Caki2 (cell line): ENCODE measurements at places on chromosomes 5 and 9. TPM values are rescaled to one million over a fixed set of nuclear protein-coding genes. Genes with fewer than 3 reads are reported as not detected.
A peak's percentile ranks its signal among the peaks of the same experiment; 100 is the strongest.

DNA sequence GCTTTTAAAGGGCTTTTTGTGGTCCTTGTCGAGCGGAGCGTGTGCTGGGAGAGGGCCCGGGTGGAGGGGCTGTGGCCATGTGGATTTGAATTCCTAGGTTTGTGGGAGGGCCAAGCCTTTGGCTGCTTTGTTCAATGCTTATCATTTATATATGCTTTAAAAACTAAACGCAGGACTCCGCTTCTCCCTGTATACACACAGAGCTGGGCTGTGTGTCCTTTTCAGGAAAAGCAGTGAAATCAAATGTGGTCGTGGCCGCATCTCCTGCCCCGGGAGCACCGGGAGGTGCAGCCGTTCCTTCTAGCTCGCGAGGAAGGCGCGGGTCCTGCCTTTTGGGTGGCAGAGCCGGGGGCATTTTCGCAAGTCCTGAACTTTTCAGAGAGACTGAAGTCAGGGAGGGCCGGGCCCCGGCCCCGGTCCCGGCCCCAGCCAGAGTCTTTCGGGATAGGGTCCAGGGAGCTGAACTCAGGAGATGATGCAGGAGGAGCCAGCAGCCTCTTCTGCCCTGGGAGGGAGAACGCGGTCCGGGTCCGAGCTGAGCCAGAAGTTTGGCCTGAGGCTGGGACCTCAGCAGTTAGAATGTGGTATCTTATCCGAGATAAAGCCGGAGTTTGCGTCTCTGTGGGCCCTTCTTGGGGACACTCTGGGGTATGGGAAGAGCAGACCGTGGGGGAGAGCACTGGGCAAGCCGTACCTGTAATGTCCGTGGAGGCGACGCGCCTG, 158.8 kb downstream of the C9orf152 start:
- peak; percentile 47 for DNase-seq

GRCh38 chr9:75358846-75359245, 270.5 kb downstream of the OSTF1 start:
- no peak for DNase-seq

- no peak for DNase-seq
Measured at GRCh38 chr5:36523926-36524325, 82.5 kb upstream of the SLC1A3 start.

GRCh38 chr9:137352511-137353222, 50.6 kb upstream of the NRARP start:
- no peak for DNase-seq

The TAL2 gene
- not detected in 2 replicates for total RNA-seq

GRCh38 chr5:57407391-57407790, 75.2 kb downstream of the ACTBL2 start:
- DNase-seq: no peak

GRCh38 chr5:6837519-6838110, 124.4 kb downstream of the TENT4A start:
- DNase-seq: no peak

DNA sequence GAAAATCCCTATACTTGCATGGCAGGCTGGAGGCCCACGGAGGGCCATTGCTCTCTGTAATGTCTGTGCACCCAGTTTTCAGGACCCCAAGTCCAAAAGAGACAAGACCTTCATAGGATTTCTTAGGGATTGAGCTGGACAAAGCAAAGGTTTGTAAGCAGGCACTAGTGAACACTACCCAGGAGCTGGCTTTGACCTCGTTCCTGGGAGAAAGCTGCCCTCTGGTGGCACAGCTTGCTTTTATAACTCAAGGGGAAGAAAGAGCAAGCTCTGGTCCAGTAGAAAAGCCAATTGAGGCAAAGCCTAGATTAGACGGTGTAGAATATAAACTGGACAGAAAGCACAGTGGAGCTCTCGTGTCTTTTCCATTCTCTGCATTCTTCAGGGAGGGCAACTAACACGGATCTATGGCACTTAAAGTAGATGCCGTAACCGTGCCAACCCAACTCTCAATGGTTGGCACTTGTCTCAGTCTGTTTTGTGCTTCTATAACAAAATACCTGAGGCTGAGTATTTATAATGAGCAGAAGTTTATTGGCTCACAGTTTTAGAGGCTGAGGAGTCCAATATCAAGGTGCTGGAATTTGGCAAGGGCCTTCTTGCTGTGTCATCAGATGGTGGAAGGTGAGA, 7.9 kb downstream of the GABRP start:
- peak; percentile 79 for DNase-seq

- no peak for DNase-seq
Measured at GRCh38 chr5:56375011-56375410, 141.9 kb upstream of the ANKRD55 start.

The PCDHB9 gene
- 1.1 and 1.6 TPM in 2 replicates for total RNA-seq

DNA sequence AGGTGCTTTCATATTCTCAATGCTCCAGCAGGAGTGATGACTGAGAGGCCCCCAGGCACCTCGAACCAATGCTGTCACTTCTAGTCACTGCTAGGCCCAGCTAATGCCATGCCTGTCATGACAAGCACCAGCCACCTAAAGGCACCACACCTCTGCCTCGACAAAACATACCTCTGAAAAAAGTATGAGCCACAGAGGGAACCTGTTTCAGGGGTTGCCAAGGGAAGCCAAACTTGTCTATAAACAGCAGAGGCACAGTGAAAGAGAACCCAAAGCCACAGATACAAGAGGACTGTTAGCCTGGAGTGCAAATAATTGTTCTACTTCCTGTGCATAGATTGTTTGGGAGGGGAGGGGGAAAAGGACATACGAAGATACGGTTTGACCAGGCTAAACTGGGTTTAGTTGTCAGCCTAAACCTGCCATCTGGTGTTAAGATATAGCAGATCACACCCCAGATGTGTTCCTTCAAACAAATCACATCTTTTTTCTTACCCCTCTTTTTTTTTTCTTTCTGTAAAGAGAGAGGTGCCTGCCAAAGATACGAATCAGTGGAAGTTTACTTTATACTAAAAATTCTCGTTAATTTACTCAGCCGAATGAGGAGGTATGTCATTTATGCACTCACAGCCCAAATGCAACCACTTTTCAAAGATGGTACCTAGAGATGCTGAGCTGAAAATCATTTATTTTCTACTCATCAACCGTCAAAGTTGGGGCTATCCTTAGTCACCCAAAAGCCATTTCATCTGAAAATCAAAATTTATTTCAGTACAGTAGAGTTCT, 45.7 kb downstream of the BNC2 start:
- DNase-seq: no peak

DNA sequence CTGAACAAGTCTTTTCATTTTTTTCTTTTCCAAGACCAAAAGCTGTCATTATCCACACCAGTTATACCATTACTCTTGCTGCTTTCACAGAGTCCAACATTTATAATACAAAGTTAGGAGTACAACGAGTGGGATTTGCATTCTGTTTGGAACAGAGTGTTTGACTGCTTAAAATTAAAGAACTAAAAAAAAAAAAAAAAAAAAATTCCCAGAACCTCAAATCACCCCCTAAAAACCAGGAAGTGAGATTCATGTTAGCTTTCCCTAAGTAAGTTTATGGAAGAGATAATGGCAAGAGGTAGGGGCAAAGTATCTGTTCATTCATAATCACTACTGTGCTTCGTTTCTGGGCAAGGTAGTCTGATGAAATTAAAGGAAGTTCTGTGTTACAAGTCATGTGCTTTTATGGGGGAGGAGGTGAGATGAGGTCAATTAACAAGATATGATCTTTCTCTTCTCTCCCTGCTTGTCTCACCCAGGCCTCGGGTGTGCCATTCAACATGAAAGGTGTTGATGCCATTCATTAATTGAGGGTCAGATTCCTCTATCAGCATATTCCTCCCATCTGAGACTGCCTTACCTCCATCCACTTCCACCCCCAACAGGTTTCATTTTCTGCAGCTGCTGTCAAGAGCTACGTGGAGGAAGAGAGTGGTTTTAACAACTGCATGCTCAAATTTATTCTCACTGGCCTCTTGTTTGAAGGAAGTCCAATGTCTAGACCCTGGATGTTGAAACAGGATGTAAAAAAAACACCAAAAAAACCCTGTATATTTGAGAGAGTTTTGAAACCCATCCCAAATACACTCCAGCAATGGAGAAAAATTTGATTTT, 58.1 kb downstream of the MARCHF3 start:
- no peak for DNase-seq

GRCh38 chr5:126280846-126281245, 142.4 kb upstream of the GRAMD2B start:
- no peak for DNase-seq

- no peak for DNase-seq
Measured at GRCh38 chr5:153118018-153118417, 372.5 kb upstream of the GRIA1 start.

GRCh38 chr5:150046031-150046430, 40.3 kb downstream of the CSF1R start:
- no peak for DNase-seq

- DNase-seq: no peak
Measured at GRCh38 chr9:16627967-16628366, 242.5 kb downstream of the BNC2 start.

DNA sequence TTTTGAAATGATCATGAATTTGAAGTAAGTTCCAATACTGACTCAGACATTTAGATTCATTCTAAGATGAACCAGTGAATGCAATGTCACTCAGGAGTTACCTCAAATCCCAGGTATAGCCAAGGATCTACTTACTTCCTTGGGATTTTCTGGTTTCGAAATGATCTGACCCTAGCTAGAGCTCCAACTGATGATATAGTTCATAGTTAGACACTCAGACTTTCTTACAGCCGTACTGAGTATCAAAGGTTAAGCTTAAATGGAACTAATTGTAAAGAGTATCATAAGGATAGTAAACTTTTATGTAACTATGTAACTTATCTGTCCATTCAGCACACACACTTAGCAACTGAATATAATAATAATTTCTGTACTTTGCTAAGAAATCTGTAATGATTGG, 84.0 kb upstream of the FSD1L start:
- no peak for DNase-seq

- no peak for DNase-seq
Measured at GRCh38 chr5:170226661-170227060, 6.1 kb upstream of the C5orf58 start.

DNA sequence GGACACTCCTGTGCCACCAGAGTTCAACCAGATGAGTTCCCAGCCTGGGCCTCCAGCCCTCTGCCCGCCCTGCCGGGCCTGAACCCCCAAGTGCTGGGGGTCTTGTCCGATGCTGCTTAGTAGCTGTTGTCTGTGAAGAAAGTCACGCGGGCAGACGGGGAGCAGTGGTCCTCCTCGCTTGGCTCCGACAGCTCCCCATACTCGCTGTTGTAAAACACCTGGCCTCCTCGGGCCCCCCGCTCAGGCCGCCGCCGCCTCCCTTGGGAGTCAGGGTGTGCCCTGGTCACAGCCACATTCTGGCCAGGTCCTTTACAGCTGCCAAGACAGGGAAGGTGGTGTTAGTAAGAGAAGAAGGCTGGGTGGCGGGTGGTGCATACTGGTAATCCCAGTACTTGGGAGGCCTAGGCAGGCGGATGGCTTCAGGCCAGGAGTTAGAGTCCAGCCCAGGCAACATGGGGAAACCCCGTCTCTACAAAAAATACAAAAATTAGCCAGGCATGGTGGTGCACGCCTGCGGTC, 11.8 kb upstream of the SCGB3A1 start:
- no peak for DNase-seq

GRCh38 chr9:135224286-135224877, 136.9 kb downstream of the OLFM1 start:
- no peak for DNase-seq

The PCDHGA6 gene
- 1.6 TPM in 1 of 2 replicates, not detected in the other for total RNA-seq

The SETD9 gene
- 37.2 and 48.9 TPM in 2 replicates for total RNA-seq

The AJM1 gene
- 1.3 and 1.7 TPM in 2 replicates for total RNA-seq

DNA sequence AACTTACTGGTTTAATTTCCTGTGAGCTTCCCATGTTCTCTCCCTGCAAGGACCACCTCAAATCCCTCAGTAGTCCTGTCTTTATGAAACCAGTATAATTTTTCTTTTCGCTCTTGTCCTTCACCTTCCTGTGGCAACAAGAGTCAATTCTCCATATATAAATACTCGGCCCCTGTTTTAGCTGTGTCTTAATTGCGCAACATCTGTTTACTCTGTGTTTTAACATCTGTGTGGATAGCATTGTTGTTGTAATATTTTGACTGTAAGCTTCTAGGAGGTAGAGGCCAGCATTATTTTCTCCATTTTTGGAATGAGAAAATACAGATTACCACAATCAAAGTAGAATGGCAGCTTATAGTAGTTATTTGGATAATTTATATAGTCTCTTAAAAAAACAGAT, 30.2 kb upstream of the CDKN2B start:
- no peak for DNase-seq

The PCDHA1 gene
- total RNA-seq: not detected in 2 replicates

DNA sequence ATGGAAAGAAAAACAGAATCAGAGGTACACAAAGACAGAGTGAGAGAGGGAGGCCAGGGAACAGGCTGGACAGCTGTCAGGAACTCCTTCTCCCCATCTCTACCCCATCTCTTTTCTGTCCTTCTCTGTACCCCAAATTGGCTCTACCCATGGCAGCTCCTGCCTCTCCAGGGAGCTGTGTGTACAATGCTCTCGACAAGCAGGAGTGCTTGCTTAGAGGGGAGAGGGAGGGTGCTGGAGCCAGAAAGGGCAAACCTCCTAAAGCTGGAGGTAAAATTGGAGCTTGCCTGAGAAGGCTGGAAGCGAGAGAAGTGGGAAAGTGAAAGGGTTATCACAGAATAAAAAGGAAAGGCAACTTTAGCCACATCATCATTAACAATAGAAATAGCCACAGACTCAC, 6.4 kb downstream of the TPM2 start:
- DNase-seq: no peak

DNA sequence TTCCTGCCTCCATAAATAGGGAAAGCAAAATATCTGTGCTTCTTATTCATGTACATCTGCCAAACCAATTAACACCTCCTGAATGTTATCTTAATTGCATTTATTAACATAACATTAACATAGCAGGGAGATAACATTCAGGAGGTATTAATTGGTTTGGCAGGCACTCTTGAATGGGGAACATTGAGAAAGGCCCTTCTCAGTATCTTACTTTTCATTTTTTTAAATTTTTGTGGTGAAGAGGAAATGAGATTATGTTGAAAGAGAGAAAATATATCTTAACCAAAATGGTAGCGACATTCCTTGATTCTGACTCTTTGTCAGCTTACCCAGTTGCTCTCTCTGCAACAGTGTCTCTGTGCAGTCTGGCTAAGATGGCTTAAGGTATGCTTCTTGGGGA, 100.4 kb upstream of the TLE1 start:
- DNase-seq: no peak

GRCh38 chr5:66675406-66675805, 79.2 kb downstream of the MAST4 start:
- no peak for DNase-seq
